ENCODE measurements at places on chromosomes 16 and 17. TPM values are rescaled to one million over a fixed set of nuclear protein-coding genes. Genes with fewer than 3 reads are reported as not detected.

Gene KRT36
- not detected for polyA plus RNA-seq

Gene PDILT
- not detected for polyA plus RNA-seq

DNA sequence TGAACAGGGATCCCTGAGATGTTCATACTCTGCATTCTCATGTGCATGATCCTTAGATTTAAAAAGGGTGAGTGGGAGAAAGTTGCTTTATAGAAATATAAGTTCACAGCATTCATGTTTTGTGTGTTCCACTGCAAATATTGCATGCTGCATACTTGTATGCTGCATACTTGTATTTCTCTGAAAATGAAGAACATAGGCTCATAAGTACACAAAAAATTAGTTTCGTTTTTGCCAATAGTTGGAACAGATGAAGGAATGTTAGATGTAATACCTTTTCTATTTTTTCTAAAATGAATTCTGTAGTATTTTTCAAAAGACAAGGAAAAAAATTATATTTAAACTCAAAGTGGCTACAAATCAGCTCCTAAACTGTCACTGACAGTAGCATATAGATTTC, 79.0 kb downstream of the NFAT5 start:
- no peak for DNase-seq

DNA sequence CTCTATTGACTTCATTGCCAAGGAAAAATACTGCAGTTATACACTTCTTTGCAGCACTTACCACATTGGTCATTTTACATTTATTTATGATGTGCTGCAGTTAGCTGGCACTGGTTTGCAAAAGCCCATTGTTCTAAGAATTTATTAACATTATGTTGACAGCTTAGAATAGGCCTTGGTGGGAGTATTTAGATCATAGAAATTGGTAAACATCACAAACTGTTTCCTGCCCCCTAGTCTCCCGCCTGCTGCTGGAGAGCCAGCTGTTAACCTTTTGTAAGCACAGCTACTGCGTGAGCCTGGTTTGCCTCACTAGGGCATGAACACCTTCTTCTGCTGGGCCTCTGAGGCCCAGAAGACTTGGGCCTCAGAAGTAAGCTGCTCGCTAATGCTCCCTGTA, 651.4 kb upstream of the GOT2 start:
- DNase-seq = peak; percentile 5

Gene ACACA
- polyA plus RNA-seq = 40.2 TPM

- no peak for DNase-seq
Observed at GRCh38 chr16:68715471-68715870, 21.6 kb upstream of the CDH1 start.

DNA sequence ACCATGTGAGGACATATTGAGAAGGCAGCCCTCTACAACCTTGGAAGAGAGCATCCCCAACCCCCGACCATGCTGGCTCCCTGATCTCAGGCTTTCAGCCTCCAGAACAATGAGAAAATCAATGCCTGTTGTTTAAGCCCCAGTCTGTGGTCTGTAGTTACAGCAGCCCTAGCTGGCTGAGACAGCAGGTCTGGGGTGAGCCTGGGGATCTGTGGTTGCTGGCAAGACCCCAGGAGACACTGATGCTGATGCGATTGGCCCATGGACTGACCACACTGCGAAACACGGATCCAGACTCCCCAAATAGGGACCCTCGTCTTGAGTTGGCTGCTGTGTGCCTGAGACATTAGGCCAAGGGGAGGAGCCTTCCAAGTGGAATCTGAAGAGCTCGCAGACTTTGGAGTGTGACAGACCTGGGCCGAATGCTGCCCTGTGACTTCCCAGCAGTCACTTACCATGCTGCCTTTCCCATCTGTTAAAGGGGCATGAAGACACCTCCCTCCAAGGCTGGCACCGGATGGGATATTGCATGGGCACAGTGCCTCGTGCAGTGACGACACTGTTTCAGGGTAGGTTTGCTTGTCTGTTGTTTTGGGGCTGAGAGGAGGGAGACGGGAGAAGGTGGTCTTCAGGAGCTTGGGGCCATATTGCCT, 147.8 kb upstream of the RPL38 start:
- no peak for DNase-seq

- no peak for DNase-seq
Observed at GRCh38 chr16:11599579-11599978, 12.9 kb upstream of the LITAF start.

- DNase-seq = no peak
Observed at GRCh38 chr17:11514565-11514964, 83.7 kb upstream of the DNAH9 start.

Gene HBA2
- 1,145 TPM for polyA plus RNA-seq

Data from renal pelvis (tissue), 12 donors.